WTC11 (cell line): ENCODE measurements at places on chromosomes 7 and 10. TPM values are rescaled to one million over a fixed set of nuclear protein-coding genes. Genes with fewer than 3 reads are reported as not detected.

ELFN1 gene
- total RNA-seq, result 4.1 to 4.6 TPM (median 4.4 TPM) in 3 replicates

CYP2C19 gene
- total RNA-seq, result 0.09 to 0.14 TPM in 2 of 3 replicates, not detected in the other

IKZF1 gene
- 1.9 to 2.4 TPM (median 2.3 TPM) in 3 replicates for total RNA-seq

NUDCD3 gene
- total RNA-seq, result 71.8 to 83.9 TPM (median 82.7 TPM) in 3 replicates

- H3K36me3 ChIP-seq, result no peaks in the 10 kb centered on the region
- DNase-seq, result peak; percentile 65
- no peaks in the 10 kb centered on the region for H3K27me3 ChIP-seq
These were observed at the start of gene PRTFDC1 for GRCh38 chr10:24952143-24952706. TSS of gene PRTFDC1 (minus strand) at chr10:24952606. CDS start at chr10:24952575, 31 bp downstream.

- H3K27ac ChIP-seq, result no peak overlapping the region
- H3K36me3 ChIP-seq, result no peaks in the 10 kb centered on the region
- H3K4me3 ChIP-seq, result no peak overlapping the region
- H3K27me3 ChIP-seq, result peaks cover 4% of the 10 kb centered on the region; the same call in 1 of the 2 replicates
- DNase-seq, result no peak
These were observed 51.3 kb upstream of the FAM180A start for GRCh38 chr7:135799881-135800280.

DNA sequence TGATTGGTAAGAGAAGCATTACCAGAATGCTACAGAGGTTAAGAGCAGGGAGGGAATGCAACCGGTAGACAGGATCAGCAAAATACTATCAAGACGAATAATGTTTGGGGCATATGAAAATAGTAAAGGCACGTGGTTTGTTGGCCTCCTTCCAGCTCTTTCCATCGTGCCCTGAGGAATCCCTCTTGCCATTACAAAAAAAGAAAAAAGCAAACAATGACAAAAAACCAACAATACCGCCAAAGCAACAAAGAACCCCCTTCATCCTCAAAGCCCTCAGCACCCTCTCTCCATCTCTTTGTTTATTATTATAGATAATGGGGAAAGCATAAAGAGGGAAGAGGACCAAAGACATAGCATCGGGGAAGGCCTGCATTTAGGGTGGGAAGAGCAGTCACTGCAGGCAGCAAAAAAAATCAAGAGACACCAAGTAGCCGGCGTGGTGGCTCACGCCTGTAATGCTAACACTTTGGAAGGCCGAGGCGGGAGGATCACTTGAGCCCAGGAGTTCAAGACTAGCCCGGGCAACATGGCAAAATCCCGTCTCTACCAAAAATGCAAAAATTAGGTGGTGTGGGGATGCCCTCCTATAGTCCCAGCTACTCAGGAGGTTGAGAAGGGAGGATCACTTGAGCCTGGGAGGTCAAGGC, 78.0 kb downstream of the HIP1 start:
- H3K4me1 ChIP-seq, result peaks cover 13% of the 10 kb centered on the region
- DNase-seq, result no peak
- H3K27me3 ChIP-seq, result no peaks in the 10 kb centered on the region
- no peak overlapping the region for H3K27ac ChIP-seq
